ENCODE measurements at places on chromosomes 4 and X.

DNA sequence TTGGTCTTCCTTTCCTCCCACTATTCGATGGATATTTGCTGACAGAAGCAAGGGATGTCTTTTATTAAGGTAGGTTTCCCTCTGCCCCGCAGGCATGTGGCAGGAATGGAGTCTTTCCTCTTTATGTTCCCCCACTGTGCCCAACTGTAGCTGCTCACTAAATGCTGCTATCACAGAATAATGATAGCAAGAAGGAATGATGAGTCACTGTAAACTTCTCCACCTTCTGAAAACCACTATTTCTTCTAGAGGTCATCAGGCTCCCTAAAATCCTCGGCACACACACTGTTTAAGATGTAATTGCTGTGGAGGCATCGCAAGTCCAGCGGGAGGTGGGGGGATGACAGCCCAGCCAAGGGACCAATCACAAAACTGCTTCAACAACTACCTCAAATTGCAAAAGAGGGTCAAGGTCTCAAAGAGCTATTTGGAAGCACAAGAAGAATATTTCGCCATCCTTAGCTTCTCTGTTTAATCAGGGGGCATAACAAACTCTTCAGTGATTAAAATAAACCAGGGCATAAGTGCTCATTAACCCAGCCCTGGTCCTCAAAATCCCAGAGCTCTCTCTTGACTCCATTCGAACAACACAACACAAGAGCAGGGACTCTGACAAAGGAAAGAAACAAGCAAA, 13.9 kb downstream of the QDPR start:
- no peak for DNase-seq

DNA sequence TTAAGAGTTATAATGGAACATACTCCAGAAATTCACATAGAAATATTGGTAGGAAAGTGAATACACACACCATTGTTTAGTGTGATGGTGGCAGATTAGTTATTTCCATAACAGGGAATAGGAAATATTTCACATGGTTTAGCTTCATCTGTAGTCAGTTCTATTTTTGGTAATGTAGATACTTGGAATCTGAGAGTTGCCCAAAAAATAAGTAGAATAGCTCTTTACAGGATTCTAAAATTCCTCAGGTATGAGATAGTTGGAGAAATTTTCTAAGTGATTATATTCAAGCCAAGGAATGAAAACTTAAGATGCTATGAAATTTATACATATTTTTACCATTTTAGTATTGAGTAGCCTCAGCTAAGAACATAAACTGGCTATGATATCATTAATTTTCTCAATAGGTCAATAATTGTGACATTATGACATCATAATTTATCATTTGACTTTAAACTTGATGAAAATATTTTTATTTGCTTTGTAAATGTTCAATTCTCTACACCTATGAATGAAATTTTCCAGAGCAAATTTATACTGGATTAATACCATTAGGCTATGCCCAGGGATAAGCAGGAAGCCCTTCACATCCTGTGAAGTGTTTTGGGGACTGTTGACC, 35.8 kb downstream of the CPEB2 start:
- DNase-seq, result no peak

DNA sequence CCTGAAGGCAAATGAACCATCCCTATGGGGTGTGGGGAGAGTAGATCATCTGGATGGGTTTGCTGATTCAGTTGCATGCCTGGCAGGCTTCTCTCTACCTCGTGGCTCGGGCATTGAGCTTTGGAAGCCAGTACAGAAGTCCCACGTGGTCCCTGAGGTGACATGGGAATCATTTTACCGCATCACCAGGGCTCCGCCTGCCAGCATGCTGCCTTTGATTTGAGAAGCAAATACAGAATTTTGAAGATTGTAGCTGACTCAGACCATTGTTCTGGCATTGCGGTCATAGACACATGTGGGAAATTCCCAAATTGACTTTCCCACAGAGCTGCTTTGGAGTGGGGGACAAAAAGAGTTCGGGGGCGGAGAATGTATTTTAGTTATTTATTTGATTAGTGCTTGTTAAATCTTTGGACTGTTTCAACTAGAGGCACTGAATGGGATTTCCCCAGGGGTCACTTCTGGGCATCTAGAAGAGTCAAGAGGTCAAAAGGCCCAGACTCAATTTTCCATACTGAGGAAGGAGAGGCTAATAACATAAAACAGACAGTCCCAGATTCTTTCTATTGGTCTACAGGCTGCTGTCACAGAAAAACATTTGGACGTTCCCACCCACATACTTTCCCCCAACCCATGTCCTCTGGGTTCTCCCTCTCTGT, 79.3 kb downstream of the NHSL2 start:
- DNase-seq, result no peak

GRCh38 chr4:41000356-41000755, 214.0 kb downstream of the APBB2 start:
- no peak for DNase-seq

DNA sequence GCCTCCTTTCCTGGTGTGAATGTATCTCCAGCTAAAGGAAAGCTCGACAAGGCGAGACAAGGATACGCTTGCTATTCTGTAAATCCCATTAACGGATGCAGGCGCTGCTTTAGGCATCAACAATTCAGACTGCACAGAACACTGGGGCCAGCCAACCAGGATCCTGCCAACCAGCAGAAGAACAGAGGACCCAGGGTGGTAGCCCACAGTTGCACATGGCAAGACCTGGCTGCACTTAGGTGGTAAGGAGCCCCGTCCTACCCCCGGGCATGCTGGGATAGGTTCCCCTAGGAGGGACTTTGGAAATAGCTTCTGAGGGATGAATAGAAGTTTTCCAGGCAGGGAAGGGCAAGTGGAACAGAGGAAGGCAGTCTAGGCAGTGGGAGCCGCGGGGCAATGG, 20.7 kb downstream of the PSAPL1 start:
- DNase-seq, result no peak

DNA sequence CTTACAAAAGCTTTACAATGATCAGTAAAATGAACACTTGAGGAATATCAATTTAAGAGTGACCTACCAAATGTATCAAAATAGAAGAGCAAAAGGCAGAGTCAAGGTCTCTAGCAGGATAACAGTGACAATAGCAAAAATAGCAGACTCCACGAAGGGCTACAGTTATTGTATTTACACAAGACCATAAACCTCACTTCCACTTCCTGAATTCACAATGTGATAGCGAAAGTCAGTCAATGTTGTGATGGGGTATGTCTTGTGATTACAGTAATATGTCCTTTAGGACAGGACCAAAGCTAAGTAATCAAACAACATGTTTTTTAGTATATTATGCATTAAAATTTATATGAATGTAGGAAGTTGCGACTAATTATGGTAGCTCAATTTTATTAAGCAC, 139.6 kb downstream of the IQCM start:
- DNase-seq, result peak; percentile 60

GRCh38 chr4:85544751-85545150, 69.8 kb downstream of the ARHGAP24 start:
- DNase-seq, result no peak

GRCh38 chr4:24690436-24690835, 104.9 kb upstream of the SOD3 start:
- DNase-seq, result no peak

DNA sequence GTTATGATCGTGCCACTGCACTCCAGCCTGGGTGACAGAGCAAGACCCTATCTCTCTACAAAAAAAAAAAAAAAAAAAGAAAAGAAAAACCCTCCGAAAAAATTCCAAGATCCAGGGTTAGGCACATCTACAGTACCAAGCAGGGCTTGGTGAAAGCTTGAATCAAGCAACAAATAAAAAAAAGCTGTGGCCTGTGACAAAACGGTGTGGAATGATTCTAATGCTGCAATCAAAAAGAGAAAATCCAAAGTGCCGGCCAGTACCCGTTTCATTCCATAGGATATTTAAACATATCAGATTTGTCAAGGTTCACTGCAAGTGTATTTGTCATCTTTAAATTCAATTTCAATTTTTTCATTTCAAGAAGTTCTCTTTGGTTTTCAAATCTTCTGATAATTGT, 20.5 kb downstream of the RWDD4 start:
- DNase-seq, result no peak

GRCh38 chrX:133042260-133042659, 54.6 kb downstream of the USP26 start:
- no peak for DNase-seq

- DNase-seq, result no peak
These were observed 80.0 kb downstream of the TBC1D19 start for GRCh38 chr4:26663888-26664287.

DNA sequence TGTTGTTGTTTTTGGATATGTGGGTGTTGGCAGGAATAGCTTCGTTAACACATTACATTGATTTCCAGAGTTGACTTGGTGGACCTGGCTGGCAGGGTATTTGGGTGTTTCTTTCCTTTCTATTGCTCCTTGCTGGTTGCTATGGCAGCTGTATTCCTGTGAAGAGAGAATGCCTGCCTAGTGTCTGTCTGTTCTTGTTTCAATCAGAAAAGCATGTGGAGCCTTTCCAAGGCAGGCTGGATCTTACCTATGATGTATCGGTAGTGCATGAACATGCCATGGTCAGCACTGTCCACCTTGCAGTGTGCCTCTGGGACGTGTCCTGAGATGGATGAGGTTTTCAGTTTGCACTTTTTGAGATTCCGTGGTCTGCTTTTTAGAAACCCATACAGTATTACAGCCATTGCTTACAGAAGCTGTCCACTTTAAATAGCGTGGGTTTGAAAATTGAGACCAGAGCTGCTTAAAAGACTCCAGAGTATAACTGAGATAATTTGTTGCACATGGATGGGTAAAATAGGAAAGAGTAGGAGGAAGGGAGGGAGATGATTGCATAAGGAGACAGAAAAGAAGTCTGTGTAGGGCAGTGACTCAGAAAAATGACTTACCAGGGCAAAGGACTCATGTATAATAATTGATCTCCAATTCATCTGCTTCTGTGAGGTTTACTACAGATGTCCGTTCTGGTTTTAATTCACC, 20.0 kb upstream of the AADAT start:
- no peak for DNase-seq

GRCh38 chrX:29478336-29479069, 736.9 kb upstream of the MAGEB2 start:
- peak; percentile 74 for DNase-seq

DNA sequence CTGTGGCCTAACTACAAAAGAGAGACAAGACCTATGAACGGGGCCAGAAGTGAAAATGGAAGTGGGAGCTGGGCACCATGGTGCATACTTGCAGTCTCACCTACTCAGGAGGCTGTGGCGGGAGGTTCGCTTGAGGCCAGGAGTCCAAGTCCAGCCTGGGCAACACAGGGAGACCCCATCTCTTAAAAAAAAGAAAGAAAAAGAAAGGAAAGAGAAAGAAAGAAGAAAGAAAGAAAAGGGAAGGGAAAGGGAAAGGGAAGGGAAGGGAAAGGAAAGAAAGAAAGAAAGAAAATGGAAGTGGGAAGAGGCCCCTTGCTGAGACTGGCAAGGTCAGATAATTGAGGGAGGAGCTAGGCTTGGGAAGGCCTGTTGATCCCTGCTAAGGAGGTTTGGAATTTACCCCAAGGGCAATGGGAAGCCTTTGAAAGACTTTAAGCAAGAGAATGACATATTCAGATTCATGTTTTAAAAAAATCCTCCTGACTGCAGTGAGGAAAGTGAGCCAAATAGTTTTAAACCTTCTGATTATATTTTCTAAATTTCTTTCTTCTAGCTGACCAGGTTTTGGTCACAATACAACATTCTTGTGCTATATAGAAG, 17.7 kb upstream of the HERC5 start:
- DNase-seq, result no peak

DNA sequence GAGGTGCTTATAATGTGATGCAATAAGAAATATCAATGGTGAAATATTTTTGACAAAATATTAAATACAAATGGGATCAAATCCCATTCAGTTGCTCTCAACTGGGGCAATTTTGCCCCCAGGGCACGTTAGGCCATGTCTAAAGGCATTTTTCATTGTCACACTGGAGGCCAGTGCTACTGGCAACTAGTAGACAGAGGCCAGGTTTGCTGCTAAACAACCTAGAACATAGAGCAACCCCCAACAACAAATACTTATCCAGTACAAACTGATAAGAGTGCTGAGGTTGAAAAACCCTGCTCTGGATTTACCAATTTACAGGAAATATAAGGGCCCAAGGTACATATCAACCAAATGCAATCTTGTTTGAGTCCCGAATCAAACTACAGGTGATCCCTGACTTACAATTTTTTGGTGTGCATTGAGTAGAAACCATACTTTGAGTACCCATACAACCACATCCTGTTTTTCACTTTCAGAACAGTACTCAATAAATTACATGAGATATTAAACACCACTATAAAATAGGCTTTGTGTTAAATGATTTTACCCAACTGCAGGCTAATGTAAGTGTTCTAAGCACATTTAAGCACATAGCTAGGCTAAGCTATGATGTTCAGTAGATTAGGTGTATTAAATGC, 237.5 kb downstream of the HNRNPD start:
- no peak for DNase-seq

DNA sequence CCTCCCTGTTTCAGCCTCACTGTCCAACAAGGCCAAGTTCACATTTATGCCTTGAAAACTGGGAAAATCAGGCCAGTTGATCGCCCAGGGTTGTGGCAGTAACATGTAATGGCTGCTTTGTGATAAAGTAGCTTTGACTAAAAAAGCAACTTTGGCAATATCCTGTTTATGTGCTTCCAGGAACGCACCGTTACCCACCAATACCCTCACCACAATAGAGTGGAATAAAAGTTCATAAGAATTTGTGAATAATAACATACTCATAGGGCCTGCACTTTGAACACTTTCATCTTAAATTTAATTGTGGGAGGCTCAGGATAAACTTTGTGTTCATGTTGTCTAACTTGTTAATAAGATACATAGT, 80.7 kb upstream of the MAML3 start:
- no peak for DNase-seq

DNA sequence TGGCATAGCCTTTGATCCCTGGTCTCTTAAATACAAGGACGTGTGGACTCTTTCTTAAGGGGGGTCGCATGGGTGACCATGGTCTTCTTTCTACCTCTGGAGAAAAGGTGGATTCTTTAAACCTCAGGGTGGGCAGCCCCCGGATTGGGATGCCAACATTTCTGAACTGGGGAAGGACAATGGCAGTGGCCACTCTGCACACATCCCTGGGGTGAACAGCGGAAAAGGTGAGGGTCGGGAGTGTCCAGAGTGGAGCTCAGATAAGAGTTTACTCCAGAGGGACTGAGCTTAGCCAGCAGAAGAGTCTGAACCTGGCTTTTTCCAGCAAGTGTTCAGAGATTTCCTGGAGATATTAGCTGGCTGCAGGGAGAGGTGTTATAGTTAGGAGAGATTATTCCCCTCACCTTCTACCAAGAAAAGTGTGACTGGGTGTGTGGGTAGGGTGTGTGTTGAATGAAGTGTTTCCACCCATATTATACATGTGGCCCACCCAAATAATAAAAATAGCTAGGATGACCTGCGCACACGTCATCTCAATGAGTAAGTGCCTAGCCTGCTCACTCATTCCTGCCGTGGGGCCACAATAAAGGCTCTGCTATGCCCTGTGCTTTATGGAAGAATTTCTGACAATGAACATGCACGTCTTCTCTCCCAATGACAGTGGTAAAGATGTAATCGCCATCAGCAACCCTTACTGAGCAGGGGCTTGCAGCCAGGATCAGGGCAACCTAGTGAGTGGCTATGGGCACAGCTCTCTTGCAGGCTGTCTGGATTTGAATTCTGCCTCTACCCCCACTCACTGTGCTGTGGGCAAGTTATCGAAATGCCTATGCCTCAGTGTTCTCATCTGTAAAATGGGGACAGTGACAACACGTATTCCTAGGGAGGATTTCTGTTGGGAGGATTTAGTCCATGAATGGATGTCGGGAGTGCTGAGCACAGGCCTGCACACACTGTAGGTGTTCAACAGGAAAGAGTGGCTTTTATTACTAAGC, 76.6 kb downstream of the SLC2A9 start:
- DNase-seq, result no peak

GRCh38 chrX:112611776-112612175, 68.0 kb downstream of the LHFPL1 start:
- no peak for DNase-seq

All from OCI-M1 (cell line).